NCI-H1048 (cell line): ENCODE measurements at places on chromosomes 3 and 15.

DNA sequence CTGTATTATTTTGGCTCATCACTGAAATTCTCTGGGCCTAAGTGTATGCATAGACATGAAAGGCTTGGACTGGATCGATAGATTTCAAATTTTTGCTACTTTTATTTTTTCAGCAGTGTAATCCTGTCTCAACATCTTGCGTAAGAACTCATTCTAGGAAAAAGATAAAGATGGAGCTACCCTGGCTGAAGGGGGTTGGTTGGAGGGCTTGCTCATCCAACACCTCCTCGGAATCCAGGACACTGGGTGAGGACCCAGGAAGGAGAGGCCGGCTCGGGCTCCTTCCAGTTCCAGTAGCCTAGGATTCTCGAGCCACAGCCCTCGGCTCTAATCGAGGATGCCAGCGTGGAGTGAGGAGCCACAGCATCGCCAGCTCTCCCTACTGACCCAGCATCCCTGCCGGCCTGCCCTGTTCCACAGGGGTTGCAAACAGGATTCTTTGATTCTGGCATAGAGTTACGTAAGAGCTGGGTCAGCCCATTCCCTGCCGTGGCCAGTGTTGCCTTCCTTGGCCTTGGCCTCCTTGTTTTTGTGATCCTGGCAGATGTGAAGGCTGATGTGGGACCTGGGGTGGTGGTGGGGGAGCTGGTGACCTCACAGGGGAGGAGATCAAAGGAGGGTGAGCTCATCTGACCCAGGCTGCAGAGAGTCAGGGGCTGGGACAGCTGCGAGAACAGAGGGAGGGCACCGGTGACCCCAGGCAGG, 149.5 kb downstream of the ALDH1A2 start:
- DNase-seq: no peak

- DNase-seq: no peak
Measured at GRCh38 chr15:46301291-46301690, 666.5 kb downstream of the SQOR start.

DNA sequence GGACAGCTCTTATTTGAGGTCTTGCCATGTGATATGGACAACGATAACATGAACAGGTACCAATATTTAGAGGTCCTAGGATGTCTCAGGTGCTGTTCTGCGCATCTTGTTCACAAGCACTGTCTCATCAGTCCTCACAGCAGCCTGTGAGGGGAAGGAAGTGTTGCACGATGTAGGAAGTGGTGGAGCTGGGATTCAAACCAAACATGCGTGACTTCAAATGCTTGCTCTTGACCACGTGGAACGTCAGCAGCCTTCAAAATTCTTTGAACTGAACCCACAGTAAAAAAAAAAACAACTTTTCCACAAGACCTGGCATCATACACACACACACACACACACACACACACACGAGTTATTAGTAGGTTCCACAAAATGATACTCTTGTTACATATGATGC, 153.4 kb upstream of the SMAD3 start:
- no peak for DNase-seq

DNA sequence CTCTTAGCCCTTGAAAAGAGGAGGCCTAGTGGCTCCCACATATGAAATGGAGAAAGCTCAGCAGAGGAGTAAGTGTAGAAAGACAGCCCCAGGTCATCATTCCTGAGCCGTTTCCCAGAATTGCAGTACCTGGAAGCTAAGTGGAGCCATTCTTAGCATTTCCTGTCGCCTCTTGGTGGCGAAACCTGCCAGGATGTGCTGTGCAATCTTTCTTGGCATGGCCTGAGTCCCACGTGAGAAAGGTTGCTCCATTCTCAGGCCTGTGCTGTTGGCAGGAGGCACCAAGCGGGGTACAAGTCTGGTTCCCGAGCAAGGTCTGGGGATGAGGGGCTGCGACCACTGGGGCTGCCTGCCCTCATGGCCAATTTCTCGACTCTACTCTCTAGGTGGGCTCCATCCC, 207.2 kb upstream of the TPM1 start:
- no peak for DNase-seq

DNA sequence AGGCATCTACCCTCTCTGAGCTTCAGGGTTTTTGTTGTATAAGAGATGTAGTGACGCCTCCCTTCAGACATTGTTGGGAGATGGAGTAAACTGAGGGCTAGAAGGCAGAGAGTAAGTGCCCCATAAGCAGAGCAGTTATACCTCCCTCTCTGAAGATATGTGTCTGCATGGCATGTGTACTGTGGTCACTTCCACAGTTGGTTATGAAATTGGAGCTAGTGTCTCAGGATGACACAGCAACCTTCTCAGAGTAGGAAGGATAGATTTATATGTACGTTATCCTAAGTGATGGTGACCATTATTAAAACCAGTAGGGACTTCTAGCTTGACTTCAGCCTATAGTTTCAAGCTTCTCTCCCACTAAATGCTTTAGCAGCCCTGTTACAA, 17.9 kb downstream of the PXK start:
- no peak for DNase-seq

DNA sequence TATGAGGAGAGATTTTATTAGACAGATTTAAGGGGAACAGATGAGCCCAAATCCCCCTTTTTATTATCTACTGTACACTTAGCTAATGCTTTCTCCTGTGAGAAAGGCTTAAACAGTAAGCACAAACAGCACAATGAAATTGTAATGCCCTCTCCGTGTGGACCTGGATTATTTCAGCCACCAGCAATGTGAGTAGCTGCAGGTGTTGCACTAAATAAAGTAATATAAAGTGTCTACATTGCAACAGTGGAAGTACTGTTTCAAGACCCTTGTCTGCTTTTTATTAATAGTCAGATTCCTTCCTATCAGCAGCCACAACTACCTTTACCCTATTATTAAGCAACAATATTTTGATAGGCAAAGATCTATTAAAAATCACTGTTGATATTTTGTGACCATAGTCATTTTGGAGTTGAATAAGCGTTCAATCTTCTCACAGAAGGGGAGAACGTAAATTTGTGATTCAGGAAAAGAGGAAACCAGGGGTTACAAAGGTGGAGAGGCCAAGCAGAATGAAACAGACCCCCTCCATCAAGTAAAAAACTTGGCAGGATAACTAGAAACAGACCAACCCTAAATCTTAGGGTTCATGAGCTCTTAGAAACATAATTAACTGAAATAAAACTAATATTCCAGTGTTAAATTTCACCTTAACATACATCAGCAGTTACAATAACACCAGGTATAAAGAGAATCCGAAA, 422.6 kb downstream of the MECOM start:
- no peak for DNase-seq
